ENCODE measurements at places on chromosomes 1 and 21.

DNA sequence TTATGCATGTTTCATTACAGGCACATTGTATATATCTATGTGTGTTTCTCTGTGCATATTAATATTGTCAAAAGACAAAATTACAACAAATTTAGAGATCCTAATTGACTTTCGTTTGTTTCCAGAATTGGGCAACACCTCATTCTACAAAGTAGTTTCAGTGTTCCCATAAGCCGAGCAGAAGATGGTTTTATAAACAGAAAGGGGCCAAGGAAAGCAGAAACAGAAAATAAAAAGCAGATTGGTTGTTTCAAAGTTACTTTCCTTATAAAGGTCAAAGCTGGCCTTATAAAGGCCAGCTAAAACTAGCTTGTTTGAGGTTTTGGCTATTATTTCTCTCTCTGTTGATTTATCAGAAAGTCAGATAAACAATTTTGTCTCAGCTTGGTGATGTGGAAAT is 116.2 kb upstream of the FGGY start:
- DNase-seq: no peak

DNA sequence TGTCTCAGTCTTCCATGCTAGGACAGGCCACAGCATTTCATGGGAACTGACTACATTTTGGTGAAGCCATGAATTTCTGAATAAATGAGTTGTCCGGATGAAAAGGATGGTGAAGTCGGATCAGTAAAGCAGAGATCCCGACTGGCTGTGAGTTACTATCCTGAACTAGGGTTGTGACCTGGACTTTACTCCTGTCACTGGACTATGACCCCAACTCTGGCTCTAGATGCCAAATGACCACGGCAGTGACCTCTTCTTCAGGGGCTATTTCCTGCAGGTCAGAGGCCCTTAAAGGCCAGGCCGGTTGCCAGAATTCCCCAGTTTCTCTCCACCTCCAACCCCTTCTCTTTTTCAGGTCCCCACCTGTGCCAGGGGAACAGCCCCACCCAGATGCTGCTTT is 1.7 kb upstream of the NECTIN4 start:
- no peak for DNase-seq

GRCh38 chr1:150560576-150561253 is 11.5 kb downstream of the ADAMTSL4 start:
- no peak for DNase-seq

DNA sequence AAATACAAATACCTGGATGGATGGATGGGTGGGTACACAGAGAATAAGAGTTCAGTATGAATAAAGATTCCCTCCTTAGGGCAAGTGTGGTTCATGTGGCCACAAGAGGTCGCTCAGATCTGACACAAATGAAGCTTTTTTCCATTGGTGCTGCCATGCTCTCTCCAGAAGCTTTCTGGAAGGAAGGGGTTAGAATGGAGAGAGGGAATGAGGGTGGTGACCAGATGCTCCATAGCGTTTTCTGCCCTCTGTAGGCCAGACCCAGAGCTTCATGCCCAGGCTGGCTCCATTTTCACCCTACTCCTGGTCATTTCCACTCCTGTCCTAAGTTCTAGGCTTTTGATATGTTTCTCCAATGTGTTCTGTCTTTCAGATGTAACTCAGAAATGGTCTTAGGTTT is 3.3 kb upstream of the FCRL6 start:
- peak; percentile 84 for DNase-seq

- DNase-seq: no peak
Measured at GRCh38 chr1:18583326-18583941, 47.2 kb upstream of the PAX7 start.

DNA sequence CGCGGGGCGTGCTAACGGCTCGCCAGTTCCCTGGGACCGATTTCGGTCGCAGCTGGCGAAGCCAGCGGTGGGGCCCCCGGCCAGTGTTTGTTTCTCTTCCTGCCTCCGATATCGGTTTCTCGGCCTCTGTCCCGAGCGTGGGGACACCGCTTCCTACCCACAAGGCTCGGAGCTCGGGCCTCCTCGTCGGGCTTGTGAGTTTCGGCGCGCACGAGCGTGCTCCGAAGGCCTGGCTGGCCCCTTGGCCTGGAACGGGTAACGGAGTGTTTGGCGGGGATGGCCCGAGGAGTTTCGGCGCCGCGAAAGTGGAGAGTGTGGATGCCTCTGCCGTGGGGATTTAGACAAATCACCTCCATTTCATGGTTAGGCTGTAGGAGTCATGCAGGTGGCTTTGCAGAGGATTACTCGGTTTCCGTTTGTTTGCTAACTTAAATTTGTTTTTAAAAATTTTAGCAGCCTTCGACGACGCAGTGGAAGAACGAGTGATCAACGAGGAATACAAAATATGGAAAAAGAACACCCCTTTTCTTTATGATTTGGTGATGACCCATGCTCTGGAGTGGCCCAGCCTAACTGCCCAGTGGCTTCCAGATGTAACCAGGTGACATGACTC is 559 bp downstream of the RBBP4 start:
- DNase-seq: no peak

DNA sequence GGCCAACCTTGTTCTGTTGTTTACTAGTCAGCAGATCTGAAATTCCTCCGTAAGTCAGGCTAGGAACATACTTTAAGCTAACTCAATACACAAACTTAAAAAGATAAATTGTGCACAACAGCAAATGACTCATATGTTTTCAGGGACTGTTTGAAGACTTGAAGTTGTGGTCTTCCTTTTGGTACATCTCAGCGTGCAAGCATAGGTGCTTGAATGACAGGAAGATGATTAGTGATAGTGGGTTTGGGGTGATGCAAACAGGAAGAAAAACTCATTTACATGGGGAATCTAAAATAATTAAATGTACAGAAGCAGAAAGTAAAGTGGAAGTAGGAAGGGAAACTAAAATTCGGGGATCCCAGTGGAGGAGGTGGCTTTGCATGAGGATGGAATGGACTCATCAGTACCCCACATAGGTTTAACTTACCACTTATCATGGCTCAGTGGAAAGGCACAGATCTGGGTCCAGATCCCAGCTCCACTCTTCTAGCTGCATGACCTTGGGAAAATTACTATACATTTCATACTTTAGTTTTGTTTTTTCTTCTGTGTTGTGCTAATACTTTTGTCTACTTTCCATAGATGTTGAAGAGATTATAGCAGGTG is 122.3 kb downstream of the XCL2 start:
- no peak for DNase-seq

GRCh38 chr1:201259476-201260235 is 23.6 kb upstream of the PKP1 start:
- peak; percentile 33 for DNase-seq

DNA sequence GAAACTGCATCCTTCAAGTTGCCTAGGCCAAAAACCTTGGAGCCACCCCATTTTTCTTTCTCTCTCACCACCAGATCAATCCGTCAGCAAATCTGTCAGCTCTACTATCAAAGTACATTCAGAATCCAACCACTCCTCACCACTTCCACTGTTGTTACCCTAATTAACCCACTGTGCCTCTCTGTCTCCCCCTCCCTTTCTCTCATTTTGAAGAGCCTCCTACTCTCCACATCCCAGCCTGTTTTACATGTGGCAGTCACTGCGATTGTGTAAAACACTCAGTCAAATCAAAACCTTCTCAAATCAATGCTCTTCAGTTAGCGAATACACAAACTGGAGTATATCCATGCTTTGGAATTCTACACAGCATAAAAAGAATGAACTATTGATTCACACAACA is 33.1 kb downstream of the ZNF684 start:
- no peak for DNase-seq

- DNase-seq: peak; percentile 29
Measured at GRCh38 chr1:31413405-31414001, 490 bp downstream of the SERINC2 start.

GRCh38 chr1:39657923-39658485 is 13.9 kb downstream of the NT5C1A start:
- DNase-seq: peak; percentile 56

DNA sequence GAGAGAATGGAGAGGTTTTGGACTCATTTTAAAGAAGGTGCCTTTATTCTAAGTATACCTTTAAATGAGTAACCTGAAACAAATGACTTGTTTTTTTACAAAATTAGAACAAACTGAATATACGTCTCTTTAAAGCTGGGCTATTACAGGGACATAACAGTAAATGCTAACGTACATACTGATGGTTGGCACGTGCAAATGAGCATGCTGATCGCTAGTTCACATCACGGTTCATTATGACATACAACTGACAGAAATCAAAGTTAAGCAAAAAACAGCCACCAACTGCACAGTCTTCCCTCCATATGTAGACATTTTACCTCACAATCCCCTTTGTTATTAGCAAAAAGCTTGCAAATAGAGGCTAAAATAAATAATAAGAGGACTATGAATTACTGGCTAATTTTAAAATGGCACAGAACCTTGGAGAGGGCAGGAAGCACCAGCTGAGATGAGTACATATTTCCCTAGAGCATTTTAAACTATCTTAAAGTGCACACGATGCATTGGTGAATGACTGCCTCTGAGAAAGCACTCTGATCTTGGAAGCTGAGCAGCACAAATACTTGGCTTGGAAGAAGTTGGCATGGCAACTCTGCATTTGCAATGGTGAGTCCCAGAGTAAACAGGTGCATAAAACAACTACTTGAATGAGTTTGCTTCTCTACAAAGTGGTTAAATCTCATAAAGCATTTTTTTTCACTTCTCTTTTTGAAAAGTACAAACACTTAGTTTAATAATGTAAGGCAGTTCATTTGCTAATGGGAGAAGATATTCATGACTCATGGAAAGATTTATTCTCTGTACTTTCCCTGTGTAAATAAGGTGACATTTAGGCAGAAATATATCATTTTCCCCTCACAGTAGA is 204.7 kb downstream of the LHX8 start:
- DNase-seq: peak; percentile 15

DNA sequence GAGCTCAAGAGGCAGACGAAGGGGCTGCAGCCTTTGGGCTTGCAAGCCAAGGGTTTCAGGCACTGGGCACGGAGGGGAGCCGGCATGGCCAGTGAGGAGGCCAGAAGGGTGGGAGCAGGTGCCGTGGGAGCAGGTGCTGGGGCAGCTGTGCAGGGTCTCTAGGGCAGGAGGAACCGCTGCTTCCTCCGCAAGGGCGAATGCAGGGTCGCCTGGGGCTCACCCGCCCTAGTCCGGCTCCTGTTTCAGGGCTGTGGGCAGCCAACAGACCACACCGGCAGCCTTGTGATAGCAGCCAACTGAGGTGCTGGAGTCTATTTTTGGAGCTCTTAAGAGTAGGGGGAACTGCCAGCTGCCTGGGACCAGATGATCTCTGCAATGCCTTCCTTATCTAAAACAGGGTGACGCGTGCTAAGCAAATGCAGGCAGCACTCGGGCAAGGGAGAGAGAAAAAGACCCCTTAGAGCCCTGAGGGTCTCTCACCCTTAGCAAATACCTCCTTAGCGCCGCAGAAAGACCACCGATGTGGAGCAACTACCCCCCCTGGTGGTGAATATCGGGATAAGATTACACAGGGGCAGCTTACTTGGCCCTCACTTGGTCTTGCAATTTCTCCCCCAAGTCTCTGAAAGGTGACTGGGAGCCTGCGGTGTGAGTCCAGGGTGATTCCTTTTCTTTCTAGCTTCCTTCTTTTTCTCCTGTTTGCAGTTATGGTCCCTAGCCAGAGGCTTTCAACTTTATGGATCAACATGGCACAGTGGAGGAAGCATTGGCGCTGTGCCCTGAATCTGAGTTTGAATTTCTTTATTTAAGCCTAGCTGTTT is 20.7 kb upstream of the MAPKAPK2 start:
- DNase-seq: peak; percentile 69

GRCh38 chr1:182473556-182473955 is 23.6 kb downstream of the RGSL1 start:
- no peak for DNase-seq

DNA sequence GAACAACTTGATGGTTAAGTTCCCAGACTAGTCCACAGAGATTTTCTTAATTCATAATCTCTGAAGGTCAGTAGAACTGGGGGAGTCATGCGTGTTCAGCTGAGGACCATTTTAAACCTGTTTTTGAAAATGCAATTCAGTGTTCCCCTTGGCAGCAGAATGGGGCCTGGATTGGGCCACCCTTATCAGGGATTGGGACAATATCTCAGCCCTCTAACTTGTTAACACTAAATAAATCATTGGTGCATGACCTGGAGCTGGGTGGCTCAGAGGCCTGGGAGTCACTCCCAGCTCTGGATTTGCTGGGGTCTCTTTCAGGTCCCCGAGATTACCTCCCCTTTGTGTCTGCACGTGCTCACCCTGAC is 55.3 kb downstream of the MRPS6 start:
- peak; percentile 4 for DNase-seq

DNA sequence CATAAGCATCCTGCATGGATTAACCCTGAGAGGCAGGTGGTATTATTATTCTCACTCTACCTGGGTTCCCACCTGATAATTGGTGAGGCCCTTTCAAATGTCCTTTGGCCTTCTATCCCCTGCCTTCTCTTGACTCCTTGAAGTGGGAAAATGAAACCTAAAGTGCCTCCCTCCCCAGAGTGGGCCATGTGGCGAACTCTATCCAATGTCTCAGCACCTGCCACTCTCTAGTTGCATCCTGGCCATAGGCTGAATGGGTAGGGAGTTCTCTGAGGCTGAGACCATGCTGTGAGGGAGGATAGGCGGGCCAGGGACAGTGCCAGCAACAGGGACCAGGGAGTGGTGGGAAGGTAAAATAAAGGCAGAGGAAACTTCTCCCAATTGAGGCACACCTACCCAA is 35.3 kb downstream of the ELF3 start:
- DNase-seq: no peak

GRCh38 chr1:227124473-227124872 is 184.4 kb downstream of the COQ8A start:
- no peak for DNase-seq

GRCh38 chr1:207312604-207312920 is 8.9 kb upstream of the CD55 start:
- DNase-seq: no peak

- no peak for DNase-seq
Measured at GRCh38 chr1:109917051-109917767, 6.6 kb downstream of the CSF1 start.

DNA sequence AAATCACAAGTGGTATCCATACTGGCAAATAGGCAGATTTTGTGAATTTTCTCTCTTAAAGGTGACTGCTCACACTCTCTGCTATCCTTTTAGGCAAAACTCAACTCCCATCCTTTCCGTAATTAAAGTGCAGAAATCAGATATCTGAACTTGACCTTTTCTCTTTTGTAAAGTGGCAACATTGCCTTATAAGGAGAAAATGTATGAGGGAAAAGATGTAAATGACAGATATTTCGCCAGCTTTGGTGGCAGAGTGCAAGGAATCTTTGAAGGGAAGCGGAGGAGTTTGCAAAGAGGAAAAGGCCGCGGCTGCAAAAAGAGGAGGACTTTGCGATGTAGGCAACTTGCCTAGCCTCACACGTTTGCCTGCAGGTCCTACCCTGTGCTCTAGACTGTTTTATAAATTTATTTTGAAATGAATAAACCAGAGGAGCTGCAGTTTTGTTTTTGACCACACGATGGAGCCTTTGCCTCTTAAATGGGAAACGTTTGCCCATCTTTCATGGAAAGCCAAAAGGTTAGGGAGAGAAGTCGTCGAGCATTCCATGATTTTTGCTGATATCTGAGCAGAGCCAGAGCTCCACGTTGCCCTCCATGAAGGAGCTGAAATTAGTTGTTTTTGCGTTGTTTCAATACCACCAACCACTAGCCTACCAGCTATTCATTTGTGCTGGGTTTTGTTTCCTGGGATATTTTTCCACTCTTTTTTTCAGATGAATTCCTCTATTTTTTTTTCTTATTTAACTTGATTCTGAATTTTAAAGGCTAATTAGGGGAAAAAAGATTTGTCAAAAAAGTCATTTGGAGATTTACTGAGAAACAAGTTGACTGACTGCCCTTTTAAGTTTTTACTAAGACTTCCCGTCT is 242.3 kb downstream of the LMX1A start:
- DNase-seq: peak; percentile 47

Measured in astrocyte of the spinal cord (primary cell).